ENCODE measurements at places on chromosomes 7 and 10.

DNA sequence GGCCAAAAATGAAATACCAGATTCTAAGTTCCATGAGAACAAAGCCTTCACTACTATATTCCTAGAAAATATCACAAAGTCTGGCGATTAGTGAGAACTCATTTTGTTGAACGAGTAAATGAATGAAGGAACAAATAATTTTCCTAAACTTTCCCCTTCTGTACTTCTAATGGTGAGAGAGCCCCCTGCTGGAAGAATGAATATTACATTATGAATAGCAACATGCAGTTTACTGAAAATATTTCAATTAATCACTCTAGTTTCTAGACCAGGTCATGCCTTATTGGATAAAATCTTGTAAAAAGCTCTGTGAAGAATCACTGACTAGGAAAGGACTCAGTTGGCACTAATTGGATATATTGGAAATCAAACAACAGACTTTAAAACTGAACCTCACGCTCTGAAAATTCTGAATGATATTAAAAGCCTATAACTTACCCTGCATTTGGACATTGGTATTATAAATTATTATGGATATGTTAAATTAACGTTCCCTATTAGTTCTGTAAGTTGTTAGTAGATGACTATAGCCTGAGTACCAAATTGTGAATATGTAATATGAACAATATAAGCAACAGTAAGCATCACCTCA lies 32.4 kb upstream of the MTPN start:
- DNase-seq, result peak; percentile 50

GRCh38 chr7:117756586-117757085 lies 116.6 kb downstream of the CTTNBP2 start:
- DNase-seq, result no peak

GRCh38 chr10:31677195-31678138 lies 251.2 kb downstream of the ARHGAP12 start:
- no peak for DNase-seq

- no peak for DNase-seq
Observed at GRCh38 chr10:92972886-92973285, 87.7 kb upstream of the CYP26C1 start.

- no peak for DNase-seq
Observed at GRCh38 chr7:47946581-47947354, 1.5 kb downstream of the PKD1L1 start.

DNA sequence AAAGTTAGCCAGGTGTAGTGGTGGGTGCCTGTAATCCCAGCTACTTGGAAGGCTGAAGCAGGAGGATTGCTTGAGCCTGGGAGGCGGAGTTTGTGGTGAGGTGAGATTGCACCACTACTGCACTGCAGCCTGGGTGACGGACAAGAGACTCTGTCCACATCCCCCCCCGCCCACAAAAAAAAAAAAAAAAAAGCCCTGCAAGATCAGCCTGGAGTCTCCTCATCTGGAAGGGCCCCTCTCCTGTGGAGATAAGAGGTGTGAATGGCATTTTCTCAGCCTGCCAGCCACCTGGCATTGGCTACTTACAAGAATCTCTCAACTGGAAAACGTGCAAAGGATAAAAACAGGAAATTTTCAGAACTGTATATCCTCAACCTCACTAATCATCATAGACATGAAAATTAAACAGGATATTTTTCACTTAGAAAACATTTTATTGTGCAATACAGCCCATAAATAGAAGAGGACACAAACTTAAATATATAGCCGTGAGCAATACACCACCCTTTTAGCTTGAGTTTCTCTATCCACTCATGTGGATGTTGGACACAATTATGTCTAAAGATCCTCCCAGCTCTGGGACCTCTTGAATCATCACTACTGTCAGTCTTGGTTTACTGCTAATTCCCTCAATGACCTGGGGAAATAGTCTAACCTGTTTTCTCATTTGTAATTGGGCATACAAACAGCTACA lies 11.3 kb upstream of the TSPAN15 start:
- peak; percentile 86 for DNase-seq

- DNase-seq, result peak; percentile 27
Observed at GRCh38 chr7:35728412-35729060, 33.6 kb upstream of the HERPUD2 start.

DNA sequence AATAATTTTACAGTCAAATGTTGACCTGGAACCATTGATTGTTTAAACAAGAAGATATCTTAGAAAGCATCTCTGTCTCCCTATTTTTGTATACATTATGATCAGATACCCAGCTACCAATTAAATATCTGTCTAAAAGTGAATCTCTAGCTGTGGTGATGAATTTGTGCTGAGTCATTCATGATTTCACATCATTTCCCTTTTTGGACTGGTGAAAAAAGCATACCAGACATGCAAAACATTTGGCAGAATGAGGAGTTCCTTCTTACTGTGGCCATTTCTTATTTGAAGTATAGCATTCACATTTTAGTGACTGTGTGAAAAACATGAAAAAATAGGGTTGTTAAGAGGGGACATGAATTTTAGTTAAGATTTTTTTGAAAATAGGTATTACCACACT lies 98.0 kb upstream of the GATA3 start:
- DNase-seq, result peak; percentile 79

GRCh38 chr7:100886936-100887515 lies 2.5 kb downstream of the UFSP1 start:
- no peak for DNase-seq

- no peak for DNase-seq
Observed at GRCh38 chr10:24448351-24448999, 239.5 kb downstream of the KIAA1217 start.

- no peak for DNase-seq
Observed at GRCh38 chr10:132179551-132180392, 7.0 kb upstream of the DPYSL4 start.

- no peak for DNase-seq
Observed at GRCh38 chr7:10685040-10685439, 288.6 kb upstream of the PHF14 start.

GRCh38 chr10:59771162-59771807 lies 18.0 kb upstream of the MRLN start:
- no peak for DNase-seq

- no peak for DNase-seq
Observed at GRCh38 chr10:128338951-128339350, 212.7 kb upstream of the MKI67 start.

- DNase-seq, result no peak
Observed at GRCh38 chr10:110211465-110211843, 4.0 kb downstream of the MXI1 start.

DNA sequence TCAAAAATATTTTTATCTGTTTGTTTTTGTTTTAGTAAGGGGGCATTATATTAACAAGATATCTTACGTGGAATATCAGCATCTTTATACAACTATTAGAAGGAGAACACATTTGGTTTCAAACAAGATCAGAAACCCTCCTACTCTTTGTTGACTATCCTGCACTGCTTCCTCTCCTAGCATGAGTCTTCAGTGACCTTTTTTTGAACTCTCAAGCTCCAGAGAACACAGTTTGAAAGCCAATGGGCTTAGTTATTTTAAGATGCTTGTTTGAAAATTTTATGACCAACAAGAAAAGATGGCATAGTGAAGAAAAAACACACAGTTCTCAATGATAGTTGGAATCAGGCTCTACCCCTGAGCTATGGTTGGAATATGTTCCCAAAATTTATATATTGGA lies 37.2 kb upstream of the RTKN2 start:
- DNase-seq, result no peak

DNA sequence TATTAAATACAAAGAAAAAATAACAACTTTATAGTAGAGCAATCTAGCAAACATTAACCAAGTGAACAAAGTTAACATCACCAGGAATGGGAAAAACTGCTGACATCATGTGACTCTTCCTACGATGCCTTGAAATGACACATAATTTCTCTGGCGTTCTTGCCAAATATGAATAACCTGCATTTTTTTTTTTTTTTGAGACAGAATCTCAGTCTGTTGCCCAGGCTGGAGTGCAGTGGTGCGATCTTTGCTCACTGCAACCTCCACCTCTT lies 126.5 kb upstream of the VKORC1L1 start:
- no peak for DNase-seq

DNA sequence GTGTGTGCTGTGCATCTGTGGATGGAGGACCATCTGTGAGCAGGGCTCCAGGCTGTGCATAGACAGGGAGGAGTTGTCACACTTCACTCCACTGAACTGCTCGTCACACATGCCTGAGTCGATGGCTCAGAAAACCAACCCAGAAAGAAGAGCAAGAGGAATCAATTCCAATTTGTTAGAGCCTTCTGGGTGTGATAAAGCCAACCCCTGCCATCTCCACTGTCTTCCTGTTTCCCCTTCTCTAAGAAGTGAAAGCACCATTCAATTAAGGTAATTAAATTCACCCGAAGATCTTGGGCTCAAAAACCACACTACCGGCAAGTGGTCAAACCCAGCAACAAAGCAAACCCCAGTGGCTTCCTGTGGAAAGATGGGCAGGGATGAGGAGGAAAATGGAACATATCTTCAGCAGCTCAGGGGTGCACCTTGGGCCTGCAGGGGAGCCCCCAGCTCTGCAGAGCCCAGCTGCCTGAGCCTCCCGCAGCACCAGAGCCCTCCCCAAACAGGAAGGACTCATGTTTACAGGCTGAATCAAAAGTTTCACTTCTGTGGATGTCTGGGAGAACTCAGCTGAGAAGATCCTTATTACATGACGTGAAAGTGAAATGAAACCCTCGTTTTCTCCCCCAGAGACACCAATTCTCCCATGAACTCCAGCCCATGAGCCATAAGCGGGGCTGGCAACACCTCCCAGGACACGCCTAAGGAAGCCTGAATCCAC lies 10.9 kb downstream of the C10orf71 start:
- DNase-seq, result peak; percentile 95

DNA sequence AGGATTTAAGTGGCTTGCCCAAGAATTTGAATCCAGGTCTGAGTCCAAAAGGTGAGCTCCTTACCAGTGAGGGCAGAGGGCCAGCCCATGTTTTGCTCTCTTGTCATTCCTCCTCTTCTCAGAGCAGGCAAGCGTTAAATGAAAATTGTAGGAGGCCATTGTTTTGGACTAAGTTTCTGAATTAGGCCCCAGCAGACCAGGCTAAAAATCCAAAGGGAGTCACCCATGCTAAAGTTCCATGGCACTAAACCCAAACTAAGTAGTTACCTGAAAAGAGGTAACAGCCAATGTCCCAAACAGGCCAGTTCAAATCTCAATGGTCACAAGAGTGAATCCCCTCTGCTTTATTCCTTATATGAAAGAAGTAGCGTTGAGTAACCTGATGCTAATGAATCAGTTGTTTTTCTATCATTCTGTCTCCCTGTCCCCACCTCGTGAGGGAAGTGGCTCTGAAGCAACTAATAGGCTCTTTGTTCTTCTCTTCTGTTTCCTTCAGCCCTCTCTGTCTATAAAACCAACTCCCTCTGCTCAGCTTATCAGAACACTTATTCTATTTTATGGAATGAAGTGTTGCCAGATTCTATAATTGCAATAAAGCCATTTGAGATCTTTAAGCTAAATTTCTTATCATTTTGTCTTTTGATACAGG lies 17.5 kb upstream of the CDH23 start:
- no peak for DNase-seq

DNA sequence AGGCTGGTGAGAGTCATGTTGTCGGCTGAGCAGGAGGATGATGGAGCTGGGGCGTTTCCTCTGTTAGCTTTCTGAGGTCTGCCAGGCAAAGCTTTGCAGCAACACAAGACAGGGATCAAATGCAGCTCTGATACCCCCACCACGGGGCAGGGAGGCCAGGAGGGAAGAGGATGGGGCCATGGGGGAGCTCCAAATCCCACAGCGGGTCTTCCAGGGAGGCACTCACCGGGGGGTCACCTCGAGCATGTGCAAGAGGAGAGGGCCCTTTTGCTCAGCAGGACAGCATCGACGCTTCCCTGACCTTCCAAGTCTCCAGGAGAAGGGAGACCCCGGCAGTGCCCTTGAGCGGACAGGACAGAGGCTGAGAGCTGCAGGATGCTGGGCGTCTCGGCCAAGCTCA lies 127.5 kb downstream of the WDR37 start:
- DNase-seq, result no peak

DNA sequence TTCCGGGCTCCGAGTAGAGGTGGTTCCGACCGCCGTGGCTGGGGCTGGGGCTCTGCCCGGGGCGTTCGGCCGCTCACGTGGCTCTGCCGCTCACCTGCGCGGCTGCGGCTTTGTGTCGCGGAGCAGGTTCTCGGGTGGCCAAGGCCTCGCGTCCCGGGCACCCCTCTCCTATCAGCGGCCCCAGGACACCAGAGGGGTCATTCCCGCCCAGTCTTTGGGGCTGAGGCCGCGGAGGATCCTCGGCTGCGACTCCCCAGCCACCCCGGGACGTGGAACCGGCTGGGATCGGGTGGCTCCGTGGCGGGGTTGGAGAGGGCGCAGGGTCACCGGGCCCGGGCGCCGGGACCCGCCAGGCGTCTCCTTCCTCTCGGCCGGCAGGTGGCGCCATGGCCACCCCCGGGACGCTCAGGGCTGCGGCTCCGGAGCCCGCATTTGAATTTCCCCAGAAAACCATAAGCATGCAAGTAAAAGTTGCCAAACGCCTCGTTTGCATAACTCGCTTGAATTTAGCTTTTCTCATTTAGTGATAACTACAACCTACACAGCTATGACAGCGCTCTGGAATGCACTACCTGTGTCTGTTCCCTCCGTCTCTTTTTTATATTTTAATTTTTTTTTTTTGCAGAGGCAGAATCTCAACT lies 1.2 kb downstream of the COL26A1 start:
- DNase-seq, result peak; percentile 84

GRCh38 chr10:32961343-32961894 lies 3.4 kb upstream of the ITGB1 start:
- peak; percentile 47 for DNase-seq

GRCh38 chr7:11848251-11848650 lies 16.3 kb upstream of the THSD7A start:
- DNase-seq, result no peak

GRCh38 chr7:50262916-50263690 lies 41.4 kb upstream of the IKZF1 start:
- DNase-seq, result peak; percentile 76

DNA sequence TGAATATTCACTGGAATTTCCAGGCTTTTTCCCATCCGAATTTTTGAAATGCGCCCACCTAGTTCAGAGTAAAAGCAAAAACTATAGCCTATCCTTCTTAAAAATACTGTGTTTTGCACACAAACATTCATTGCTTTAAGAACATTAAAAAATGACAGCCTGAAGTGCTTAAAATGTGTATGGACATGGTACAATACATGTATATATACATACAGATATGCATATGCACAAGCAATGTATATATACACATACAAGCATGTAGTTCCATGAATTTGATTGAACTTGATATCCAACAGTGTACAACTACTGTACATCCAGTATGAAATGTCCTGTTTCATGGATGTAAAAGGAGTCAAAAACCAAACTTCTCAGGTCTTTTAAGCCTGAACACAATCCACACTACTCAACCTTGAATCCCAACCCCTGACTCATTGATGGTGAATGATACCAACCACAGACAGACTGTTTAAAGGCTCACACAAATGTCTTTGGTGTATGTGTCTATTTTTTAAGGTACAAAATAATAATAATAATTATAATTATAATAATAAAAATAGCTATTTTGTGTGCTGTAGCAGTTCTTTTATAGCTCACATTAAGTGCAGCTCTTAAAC lies 14.8 kb downstream of the INHBA start:
- no peak for DNase-seq

DNA sequence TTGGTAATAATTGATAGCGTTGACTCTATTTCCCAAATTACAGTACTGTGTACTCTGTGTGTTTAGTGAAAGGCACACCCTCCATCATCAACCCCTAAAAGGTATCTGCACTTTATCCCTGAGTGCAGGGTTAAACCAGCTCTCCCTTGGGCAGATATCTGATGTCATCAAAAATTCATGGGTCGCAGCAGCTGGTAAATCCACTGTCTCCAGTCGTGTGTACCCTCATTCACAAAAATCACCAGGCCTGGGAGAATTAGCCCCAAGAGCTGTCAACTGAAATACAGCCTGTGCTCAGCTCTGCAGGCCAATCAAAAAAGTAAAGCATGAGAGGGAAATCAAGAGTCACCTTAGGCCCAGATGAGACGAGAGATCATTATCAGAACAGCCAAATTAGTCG lies 103.7 kb downstream of the HIP1 start:
- DNase-seq, result no peak

Data from KBM-7 (cell line).